Colonic mucosa (tissue), 4 donors: ENCODE measurements at places on chromosomes 7 and 10.

DNA sequence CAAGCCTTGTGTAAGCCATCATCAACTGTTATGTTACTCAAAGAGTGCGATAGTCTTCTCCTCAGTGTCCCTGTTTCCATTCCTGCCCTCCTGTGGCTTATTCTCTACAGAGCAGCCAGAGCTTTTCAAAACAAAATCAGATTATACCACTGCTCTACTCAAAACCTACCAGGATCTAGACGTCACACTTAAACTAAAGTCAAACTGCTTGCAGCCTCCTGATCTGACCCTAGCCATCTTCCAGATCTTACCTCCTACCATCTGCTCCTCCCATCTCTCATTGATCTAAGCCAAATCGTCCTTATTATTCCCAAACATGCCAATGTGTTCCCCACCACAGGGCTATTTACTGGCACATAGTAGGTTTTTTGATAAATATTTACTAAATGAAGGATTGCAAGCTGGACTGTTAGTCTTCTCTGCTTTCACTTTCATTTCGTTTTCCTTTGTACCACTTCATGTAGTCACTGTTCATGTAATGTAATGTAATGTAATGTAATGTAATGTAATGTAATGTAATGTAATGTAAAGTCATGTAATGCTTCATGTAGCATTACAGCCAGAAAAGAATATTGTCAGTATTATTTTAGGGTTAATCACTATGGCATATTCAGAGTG lies 116.1 kb downstream of the GPR37 start:
- no peak for DNase-seq

GRCh38 chr10:127153181-127153580 lies 43.2 kb downstream of the INSYN2A start:
- DNase-seq: no peak

GRCh38 chr10:120833222-120833928 lies 17.8 kb upstream of the WDR11 start:
- DNase-seq: no peak

DNA sequence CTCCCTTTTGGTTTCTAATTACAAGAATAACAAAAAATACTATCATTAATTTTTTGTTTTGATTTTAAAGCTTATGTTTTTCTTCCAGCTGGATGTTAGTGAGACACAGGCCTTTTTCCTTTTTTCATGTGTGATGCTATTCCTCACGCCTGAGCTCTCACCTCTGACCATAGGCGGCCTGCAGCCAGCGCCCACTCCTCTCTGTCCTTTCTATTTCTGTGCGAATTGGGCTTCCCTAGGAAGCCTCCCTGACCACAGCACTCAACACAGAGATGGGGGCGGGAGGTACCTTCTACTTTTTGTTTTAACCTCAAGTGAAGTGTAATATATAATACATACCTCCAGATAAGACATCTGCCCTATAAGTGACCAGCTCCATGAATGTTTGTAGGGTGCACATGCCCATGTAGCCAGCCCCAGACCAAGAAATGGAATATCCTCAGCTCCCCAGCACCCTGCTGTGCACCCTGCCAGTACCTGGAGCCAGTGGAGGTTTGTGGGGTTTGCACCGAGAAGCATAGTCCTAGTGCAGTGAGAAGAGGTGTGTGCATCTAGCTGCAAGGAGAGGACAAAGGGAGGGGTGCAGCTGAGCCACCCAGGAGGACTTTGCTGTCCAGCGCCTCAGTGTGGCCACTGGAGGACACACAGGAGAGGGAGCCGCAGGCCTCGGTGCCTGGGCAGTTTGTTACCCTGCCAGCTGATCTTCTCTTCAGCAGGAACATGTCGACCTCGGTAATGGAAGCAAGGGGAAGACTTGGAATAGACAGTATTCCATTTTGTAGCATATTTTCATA lies 38.5 kb downstream of the BNIP3 start:
- no peak for DNase-seq

DNA sequence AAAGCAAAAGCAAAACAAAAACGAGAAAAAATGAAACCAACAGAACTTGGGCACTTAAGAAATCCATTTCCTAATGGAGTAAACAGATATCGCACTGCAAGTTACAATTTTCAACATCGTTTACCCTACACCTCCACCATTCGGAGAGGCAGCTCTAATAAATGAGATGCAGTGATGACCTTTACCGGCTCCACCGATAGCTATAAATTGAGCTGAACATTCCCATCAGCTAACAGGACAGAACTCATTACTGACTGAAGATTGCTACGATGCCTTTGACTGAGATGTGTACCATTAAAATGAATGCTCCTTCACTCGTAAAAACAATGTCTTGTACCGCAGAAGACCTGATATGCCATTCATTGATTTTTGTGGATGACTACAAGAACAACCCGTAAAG lies 465.6 kb downstream of the DPP6 start:
- DNase-seq: no peak

DNA sequence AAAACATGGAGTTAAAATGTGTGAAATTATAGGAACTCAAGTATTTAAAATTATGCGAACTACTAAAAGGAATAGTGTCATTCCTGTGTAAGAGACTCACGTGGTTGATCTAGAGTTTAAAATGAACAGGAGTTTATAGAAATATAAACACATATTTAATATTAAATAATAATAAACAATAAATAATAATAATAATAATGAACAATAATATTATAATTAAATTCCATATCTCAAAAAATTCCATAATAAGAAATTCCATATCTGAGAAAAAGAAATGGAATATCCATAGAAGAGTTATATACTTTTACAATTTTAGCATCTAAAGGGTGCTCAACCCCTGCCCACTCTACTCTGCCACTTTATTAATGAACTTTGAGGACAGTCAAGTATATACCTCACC lies 429.6 kb downstream of the TNS3 start:
- no peak for DNase-seq
